ENCODE measurements at places on chromosomes 12 and 14.
A peak's percentile ranks its signal among the peaks of the same experiment; 100 is the strongest.

- no peak overlapping the region for H3K27ac ChIP-seq
- peak overlapping the region; percentile 52 for H3K4me3 ChIP-seq
- peaks cover 16% of the 10 kb centered on the region for H3K27me3 ChIP-seq
- no peaks in the 10 kb centered on the region for H3K36me3 ChIP-seq
- H3K4me1 ChIP-seq: no peaks in the 10 kb centered on the region
- peak; percentile 52 for DNase-seq
Observed at GRCh38 chr14:26204728-26205479, 392.9 kb downstream of the NOVA1 start.

DNA sequence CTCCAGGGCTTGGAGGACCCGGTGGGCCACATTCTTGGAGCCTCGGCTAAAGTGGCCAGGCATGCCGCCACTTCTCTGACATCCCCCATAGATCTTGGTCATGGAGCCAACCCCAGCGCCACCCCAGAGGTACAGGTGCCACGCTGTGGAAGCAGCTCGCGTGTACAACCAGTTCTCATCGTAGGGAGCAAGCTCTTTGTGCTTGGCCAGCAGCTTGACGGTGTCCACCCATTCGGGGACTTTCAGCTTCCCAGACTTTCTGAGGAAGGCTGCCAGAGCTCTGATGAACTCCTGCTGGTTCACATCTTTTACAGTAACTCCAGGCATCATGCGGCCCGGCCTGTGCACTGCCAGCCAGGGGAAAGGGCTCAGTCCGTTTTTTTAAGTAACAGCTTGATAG lies 29.3 kb upstream of the EAPP start:
- no peak overlapping the region for H3K4me3 ChIP-seq
- no peak for DNase-seq
- H3K27me3 ChIP-seq: no peaks in the 10 kb centered on the region
- H3K4me1 ChIP-seq: no peaks in the 10 kb centered on the region
- peaks cover 5% of the 10 kb centered on the region for H3K36me3 ChIP-seq

DNA sequence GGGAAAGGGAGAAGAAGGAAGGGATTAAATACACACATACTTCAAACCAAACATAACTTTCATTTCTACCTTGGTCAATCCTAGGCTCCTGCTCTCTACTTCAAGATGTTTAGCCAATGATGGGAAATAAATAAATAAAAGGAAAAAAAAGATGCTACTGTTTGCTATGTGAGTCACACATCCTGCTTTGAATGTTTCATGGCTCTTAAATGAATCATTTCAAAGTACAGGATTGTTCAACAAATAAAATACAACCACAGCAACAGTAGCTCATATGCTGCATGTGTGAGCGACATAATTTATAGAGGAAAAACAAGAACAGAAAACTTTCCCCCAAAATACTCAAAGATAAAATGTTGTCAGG lies 54.3 kb upstream of the NPFF start:
- no peaks in the 10 kb centered on the region for H3K36me3 ChIP-seq
- H3K4me3 ChIP-seq: no peak overlapping the region
- DNase-seq: no peak
- H3K4me1 ChIP-seq: peaks cover 20% of the 10 kb centered on the region

GRCh38 chr14:93921001-93921806 lies 5.9 kb upstream of the FAM181A start:
- H3K27ac ChIP-seq: no peak overlapping the region
- DNase-seq: peak; percentile 53
- H3K4me3 ChIP-seq: no peak overlapping the region
- H3K36me3 ChIP-seq: peaks cover 41% of the 10 kb centered on the region

GRCh38 chr12:19778797-19779196 lies 339.5 kb downstream of the AEBP2 start:
- DNase-seq: no peak
- H3K36me3 ChIP-seq: no peaks in the 10 kb centered on the region
- no peak overlapping the region for H3K27ac ChIP-seq
- H3K4me1 ChIP-seq: no peaks in the 10 kb centered on the region
- no peak overlapping the region for H3K4me3 ChIP-seq

DNA sequence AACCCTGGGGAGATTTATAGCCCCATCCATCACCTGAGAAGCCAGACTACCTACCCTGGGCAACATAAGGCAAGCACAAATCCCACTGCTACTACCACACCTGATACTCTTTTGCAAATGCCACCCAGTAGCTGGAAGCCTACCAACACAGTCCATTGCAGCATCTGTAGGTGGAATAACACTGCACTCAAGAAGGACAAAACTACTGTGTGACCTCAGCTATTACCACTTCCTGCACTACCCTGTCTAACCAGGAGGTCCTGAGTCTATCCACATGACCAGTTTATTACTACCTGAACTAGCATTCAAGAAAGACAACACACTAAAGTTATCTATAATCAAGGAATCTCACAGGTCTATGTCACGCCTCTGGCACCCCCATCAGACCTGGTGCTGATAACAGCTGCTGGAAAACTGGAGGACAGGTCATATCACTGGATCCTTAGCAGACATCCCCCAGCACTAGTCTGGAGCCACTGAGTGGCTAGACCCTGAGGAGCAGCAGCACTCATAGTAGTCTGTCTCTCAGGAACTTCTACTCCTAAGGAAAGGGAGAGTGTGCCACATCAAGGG lies 2.9 kb upstream of the CLEC1A start:
- no peak overlapping the region for H3K27ac ChIP-seq
- no peak for DNase-seq
- H3K27me3 ChIP-seq: no peaks in the 10 kb centered on the region

- no peak for DNase-seq
- H3K36me3 ChIP-seq: no peaks in the 10 kb centered on the region
- no peak overlapping the region for H3K27ac ChIP-seq
- H3K27me3 ChIP-seq: peaks cover 2% of the 10 kb centered on the region
Observed at GRCh38 chr14:77204459-77204771, 22.8 kb downstream of the TMEM63C start.

DNA sequence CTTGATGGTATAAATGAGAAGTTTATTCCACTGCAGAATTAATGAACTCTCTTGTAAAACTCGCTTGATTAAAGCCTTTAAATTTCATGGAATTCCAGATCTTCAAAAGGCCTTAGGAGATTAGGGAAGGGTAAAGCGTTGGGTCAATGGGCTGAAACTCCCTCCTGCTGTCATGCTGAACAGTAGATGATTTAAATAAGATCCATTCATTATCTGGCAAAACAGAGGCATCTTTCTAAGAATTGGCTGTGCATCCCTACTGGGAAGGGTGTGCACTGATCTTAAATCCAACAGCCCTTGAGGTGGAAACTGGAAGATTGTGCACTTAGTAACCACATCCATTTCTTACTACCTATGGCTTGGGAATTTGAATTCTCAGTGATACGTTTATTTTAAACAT lies 56.0 kb downstream of the PLCZ1 start:
- no peak for DNase-seq
- H3K4me3 ChIP-seq: no peak overlapping the region
- H3K36me3 ChIP-seq: no peaks in the 10 kb centered on the region
- H3K27me3 ChIP-seq: no peaks in the 10 kb centered on the region

DNA sequence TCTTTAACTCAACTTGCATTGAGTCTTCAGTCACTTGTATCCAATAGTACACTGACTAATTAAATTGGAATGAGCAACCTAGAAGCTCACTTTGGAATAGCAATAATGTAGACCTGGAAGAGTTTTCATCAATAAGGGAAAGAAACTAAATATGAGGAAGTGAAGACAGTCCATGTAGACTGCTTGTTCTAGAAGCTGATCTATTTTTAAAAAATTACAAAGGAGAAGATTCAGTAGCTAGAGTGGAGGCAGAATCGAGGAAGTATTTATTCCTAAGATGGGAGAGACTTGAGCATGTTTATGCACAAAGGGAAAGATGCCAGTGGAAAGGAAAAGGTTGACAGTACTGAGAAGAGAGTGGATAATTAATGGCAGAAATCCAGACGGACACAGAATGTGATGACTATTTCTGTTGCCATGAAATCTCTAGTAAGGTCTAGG lies 156.3 kb upstream of the PDE3A start:
- DNase-seq: no peak
- H3K27ac ChIP-seq: peak overlapping the region; percentile 39
- peak overlapping the region; percentile 20 for H3K4me3 ChIP-seq
- H3K36me3 ChIP-seq: no peaks in the 10 kb centered on the region
- no peaks in the 10 kb centered on the region for H3K27me3 ChIP-seq
- peaks cover 23% of the 10 kb centered on the region for H3K4me1 ChIP-seq

DNA sequence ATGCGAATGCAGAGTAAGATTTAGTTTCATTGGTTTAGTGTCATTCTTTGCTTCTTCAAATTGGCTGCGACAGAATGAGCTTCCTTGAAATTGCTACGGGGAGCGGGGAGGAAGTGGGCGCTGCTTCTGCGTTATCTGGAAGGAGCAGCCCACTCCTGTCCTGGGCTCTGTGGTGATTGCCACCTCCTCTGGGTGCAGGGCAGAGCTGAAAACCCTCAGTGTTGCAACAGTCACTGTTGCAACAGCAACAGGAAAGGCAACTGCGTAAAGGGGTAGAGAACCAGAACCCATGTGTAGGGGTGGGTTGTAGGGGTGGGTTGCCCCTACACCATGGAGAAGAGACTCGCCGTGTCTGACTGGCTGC lies 57.7 kb downstream of the MAX start:
- H3K27me3 ChIP-seq: no peaks in the 10 kb centered on the region
- H3K27ac ChIP-seq: no peak overlapping the region
- peaks cover 9% of the 10 kb centered on the region for H3K4me1 ChIP-seq
- DNase-seq: no peak
- no peak overlapping the region for H3K4me3 ChIP-seq

DNA sequence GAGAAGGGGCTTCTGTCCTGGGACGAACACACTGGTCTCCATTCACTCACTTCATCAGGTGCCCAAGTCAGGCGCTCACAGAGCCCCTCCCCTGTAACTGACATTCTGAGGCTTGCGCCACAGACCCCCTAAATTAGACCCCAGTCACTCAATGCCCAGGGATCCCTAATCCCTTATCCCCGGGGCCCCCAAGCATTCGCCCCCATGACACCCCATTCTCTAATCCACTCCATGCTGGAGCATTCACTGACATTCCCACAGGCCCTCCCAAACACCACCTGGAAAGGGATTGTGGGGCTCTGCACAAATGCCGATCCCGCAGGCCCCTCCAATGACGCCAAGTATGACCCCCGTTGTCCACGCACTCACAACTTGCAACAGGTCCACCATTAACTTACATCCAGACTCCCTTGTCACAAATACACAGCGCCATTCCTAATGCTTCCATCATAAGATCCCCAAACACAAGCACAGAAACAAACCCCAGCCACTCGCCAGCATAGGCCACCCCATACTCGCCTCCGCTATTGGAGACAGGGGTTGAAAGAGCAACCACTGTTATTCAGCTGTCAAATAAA lies 1.5 kb downstream of the ZNF605 start:
- H3K27me3 ChIP-seq: no peaks in the 10 kb centered on the region
- peaks cover 3% of the 10 kb centered on the region for H3K4me1 ChIP-seq
- peak overlapping the region; percentile 81 for H3K4me3 ChIP-seq

- DNase-seq: no peak
- no peaks in the 10 kb centered on the region for H3K36me3 ChIP-seq
- no peak overlapping the region for H3K27ac ChIP-seq
- peaks cover 17% of the 10 kb centered on the region for H3K4me1 ChIP-seq
Observed at GRCh38 chr12:1688086-1688710, 2.7 kb upstream of the ADIPOR2 start.

- no peaks in the 10 kb centered on the region for H3K4me1 ChIP-seq
- H3K36me3 ChIP-seq: no peaks in the 10 kb centered on the region
- DNase-seq: no peak
- H3K4me3 ChIP-seq: no peak overlapping the region
- no peaks in the 10 kb centered on the region for H3K27me3 ChIP-seq
Observed at GRCh38 chr12:39902821-39903220, 203.1 kb downstream of the SLC2A13 start.

GRCh38 chr12:79717006-79717405 lies 26.2 kb upstream of the PAWR start:
- H3K27me3 ChIP-seq: no peaks in the 10 kb centered on the region
- no peak overlapping the region for H3K4me3 ChIP-seq
- no peaks in the 10 kb centered on the region for H3K36me3 ChIP-seq
- H3K4me1 ChIP-seq: no peaks in the 10 kb centered on the region

GRCh38 chr12:13218641-13219040 lies 22.1 kb downstream of the EMP1 start:
- no peak overlapping the region for H3K27ac ChIP-seq
- H3K4me1 ChIP-seq: no peaks in the 10 kb centered on the region
- no peaks in the 10 kb centered on the region for H3K27me3 ChIP-seq
- DNase-seq: no peak
- no peaks in the 10 kb centered on the region for H3K36me3 ChIP-seq

Data from psoas muscle (tissue), 8 donors.